ENCODE measurements at places on chromosomes 5 and 9. TPM values are rescaled to one million over a fixed set of nuclear protein-coding genes. Genes with fewer than 3 reads are reported as not detected.
A peak's percentile ranks its signal among the peaks of the same experiment; 100 is the strongest.

Gene CCDC152
- polyA plus RNA-seq: 0.91 TPM

Gene PHAX
- polyA plus RNA-seq: 40.7 TPM

GRCh38 chr5:5886812-5887486 lies 464.5 kb downstream of the ICE1 start:
- no peak for DNase-seq

GRCh38 chr5:138276402-138277054 lies 2.1 kb upstream of the GFRA3 start:
- no peak for DNase-seq

Gene LNPEP
- 6.3 TPM for polyA plus RNA-seq

GRCh38 chr9:31243386-31243785 lies 1141.1 kb upstream of the ACO1 start:
- no peak for DNase-seq

DNA sequence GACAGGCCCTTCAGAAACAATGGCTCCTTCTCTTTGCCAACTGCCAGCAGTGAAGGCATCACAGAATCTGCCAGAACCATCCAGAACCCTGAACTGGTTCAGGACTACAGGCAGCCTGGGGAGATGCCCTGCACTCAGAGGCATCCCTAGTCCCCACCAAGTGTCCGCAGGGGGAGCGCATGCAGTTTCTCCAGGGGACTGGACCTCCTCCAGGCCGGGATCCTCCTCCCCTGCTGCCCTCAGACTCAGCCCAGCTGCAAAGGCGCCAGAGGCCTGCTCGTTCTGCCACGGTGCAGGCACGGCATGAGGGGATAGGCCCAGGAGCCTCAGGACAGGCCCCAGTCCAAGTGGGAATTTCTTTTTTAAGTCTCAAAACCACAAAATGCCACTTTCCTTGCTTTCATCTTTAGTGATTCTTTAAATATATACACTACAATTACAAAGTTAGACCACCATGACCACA lies 72.0 kb downstream of the SEMA4D start:
- DNase-seq: no peak

DNA sequence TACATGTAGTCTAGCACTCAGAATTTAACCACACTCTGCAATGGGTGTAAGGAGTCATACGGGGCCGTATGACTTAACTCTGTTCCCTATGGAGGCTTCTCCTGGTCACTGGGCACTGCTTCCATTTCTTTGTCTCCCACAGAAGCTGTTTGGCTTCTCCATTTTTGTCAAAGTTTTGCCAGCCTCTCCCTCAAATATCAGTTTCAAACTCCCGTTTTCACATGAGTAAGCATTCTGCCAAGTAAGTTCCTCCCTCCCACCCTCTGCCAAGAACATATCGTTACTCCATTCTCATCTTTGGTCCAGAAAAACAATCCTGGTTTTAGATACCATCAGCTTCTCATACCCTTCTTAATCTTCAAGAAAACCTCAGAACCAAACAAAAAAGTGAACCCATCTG lies 6.1 kb downstream of the AFAP1L1 start:
- no peak for DNase-seq

DNA sequence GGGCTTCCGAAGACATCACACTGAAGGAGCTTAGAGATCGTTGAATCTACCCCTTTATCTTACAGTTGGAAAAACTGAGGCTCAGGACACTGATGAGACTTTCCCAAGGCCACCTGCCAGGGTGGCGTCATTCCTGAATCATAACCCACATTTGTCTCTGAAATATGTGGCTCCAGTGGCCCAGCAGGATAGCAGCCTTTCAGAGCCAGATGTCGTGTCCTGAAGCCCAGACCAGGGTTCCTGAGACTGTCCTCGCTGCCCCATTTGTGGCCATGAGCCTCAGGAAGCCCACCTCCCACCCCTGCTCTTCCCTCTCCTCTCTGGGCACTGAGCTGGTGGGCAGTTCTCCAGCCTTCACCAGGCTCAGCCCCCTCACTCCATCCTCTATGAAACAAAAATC lies 2.4 kb downstream of the HMCN2 start:
- DNase-seq: no peak

GRCh38 chr9:96052686-96053085 lies 177.2 kb downstream of the ERCC6L2 start:
- no peak for DNase-seq

DNA sequence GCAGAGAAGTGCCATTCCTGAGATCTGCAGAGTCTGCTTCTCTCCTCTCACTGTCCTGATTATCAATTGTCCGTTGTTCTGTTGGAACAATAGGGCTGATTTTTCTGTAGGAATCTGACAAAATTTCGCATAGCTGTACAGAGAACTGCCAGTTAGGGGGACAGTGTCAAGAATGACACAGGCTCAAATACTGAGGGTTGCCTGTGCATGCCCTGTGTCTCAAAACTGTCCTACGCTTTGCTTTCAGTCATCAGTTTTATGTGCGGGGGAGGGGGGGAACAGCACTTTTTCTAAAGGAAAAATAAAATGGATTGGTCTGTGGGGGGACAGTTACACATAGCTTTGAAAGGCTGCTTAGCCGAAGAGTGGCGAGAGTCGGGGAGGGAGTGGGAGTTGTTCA lies 248.6 kb downstream of the PDZD2 start:
- DNase-seq: no peak

- no peak for DNase-seq
These were observed 226.6 kb upstream of the ADCY2 start for GRCh38 chr5:7169240-7169878.

Gene GLRA1
- polyA plus RNA-seq: not detected

Gene CEMIP2
- polyA plus RNA-seq: 117 TPM

Gene LCN12
- 0.36 TPM for polyA plus RNA-seq

DNA sequence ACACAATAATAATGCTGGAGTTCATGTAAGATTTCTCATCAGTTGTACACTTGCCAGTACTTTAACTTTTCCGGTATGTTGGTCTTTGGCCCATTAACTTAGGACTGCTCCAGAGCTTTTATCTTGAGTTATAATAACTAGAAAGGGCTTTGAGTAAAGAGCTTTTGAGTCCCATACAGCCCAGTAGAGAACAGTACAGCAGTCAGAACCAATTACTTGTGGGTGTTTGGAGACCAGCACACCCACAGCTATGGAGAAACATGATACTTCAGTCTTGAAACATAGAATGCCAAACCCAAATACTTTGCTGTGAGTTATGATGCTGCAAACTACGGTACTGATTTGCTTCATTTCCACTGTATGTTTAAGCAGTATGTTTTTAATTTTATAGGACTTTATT lies 374.3 kb downstream of the CCDC171 start:
- no peak for DNase-seq

DNA sequence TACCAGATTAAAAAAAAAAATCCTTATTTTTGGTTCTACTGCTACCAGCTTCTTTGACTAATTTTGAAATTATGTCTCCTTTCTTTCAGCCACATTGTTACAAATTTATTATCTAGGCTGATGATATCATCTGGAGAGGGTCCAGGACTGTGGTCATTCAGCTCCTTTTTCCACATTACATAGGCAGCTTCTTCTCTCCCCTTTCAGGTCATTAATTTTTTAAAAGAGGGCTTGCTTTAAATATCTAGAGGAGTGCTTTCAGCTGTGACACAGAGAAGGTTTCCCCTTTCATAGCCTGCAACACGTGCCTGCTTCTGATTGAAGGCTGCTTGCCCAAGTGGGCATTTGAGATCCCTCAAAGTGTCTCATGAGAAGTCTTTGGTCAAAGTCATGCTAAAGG lies 155.7 kb upstream of the PAPPA start:
- DNase-seq: peak; percentile 72

GRCh38 chr5:95721582-95722295 lies 9.4 kb upstream of the RHOBTB3 start:
- DNase-seq: no peak

Gene GPX8
- polyA plus RNA-seq: 271 TPM

DNA sequence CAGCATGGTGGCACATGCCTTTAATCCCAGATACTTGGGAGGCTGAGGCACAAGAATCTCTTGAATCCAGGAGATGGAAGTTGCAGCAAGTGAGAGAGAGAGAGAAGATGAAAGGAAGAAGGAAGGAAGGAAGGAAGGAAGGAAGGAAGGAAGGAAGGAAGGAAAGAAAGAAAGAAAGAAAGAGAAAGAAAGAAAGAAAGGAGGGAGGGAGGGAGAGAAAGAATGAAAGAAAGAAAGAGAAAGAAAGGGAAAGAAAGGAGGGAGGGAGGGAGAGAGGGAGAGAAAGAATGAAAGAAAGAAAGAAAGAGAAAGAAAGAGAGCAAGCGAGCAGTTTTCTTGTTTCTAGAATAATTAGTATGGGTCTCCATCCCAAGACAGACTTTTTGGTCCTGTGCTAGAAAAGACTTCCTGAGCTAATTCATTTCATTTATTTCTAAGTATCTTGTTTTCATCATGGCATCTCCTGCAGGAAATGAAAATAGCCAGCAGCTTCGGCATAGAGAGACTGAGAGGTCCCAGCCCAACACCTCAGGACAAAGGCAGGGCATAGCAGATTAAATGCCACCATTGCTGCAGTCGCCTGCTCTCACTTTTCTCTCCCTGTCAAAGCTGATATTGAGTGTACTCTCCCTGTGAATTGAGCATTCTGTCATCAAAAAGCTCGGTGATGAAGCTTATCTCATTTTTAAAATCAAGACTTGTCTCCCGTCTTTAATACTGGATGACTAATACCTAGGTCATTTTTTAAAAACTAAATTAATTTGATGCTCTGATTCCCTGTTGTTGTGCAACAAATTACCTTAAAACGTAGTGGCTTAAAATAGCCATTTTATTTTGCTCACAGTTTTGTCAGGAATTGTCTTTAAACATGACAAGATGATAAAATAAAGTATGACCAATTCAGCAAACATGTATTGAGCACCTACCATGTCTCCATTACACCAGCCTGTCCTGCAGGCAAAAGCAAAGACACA lies 91.8 kb upstream of the ADRA1B start:
- DNase-seq: no peak

DNA sequence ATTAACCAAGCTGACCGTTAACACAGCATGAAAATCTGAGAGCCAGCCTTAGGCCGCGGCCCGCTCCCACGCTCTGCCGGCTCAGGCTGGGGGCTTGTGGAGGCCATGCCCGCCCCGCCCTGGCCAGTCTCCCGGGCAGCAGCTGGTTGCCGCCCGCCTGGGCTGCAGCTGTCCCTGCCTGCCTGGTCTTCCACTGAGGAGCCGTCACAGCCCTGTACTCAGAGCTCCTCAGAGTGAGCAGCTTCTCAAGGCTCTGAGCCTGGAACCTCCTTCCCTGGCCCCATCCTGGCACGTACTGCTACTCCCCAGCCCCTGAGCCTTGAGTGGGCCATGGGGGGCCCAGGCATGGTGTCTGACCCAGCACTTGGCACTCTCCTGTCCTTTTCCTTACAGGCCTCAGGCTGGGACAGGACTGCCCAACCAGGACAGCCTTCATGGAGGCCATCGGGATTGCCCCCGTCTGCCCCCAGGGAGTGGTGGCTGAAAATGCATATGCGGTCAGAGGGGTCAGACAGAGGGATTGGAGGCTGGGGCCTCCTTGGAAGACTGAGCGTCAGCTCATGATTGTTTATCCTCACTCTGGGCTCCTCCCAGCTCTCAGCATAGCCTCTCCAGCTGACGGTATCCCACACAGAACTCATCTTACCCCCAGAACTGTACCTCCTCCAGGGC lies 11.9 kb downstream of the FGFR4 start:
- no peak for DNase-seq

DNA sequence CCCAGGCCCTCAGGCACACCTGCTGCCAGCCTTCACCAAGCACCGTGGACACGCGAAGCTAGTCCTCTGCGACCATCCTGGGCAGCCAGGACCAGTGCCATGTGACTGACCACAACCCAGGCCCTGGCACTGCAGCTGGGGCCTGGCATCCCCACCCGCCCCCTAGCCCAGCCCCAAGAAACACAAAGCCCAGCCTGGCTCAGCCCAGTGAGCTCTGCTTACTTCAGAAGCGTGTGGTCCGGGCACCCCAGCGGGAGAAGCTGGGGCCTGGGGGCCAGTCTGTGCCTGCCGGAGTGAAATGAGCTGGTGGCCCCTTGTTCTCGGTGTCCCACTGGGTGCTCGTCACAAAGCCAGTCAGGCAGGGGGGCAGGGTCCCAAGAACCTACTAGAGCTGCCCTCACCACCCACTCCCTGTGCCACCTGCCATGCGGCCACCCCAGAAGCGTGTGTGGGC lies 87.9 kb downstream of the KCNT1 start:
- no peak for DNase-seq

DNA sequence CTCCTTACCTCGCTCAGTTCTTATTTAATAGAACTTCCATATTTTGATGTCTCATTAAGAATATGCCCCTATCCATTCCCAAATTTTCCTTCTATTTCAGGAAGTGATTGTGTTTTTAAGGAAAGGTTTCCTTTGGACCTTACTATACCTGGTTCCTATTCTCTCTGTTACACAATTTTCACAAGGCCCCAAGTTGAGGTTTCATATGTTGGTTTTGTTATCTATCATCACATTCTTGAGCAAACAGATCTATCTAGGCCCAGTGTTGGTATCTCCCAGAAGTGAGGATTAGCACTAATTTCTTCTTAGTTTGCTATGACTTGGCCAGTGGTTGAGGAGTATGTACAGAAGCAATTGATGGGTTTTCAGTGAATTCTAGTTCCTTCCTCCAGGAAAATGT lies 41.5 kb downstream of the ALG2 start:
- DNase-seq: no peak

- no peak for DNase-seq
These were observed 201.3 kb downstream of the CDK5RAP2 start for GRCh38 chr9:120378680-120379079.

Gene TTC23L
- not detected for polyA plus RNA-seq

Gene MARCOL
- not detected for polyA plus RNA-seq

GRCh38 chr5:63070001-63070400 lies 491.4 kb downstream of the LRRC70 start:
- DNase-seq: no peak

DNA sequence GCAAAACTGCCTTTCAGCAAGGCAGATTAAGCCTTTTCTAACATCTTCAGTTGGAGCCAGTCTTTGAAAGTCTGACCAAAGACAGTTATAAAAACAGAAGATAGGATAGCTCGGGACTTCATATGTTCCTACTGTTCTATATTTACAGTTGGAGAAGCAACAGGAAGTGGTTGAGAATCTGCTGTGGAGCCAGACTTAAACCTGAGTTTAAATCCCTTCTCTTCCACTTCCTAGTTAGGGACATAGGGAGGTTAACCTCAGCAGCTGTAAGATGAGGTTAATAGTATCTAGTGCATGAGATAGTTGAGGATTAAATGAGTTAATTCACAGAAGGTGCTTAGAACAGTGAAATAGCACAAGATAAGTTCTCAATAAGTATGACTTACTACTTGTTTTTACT lies 84.5 kb upstream of the FREM1 start:
- no peak for DNase-seq

DNA sequence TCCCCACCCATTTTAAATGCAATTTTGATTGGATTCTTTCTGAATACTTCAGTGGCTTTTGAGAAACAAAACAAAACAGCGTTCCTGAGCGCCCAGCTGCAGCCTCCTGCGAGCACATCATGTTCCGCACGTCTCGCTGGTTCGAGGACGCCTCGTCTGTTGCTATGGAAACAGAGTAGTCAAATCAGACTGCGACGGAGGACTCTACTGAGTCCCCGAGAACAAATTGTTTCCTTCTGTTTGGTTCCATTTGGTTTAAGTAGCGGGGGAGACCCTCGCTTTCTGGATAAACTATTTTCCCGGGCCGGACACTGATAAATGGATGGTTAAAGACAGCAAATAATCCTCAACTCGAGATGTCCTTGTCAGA lies 69.0 kb downstream of the SLC28A3 start:
- DNase-seq: no peak

GRCh38 chr5:106637275-106637674 lies 1033.5 kb downstream of the EFNA5 start:
- no peak for DNase-seq
